T1000 (cell line): ENCODE measurements at places on chromosomes 5 and 9.

DNA sequence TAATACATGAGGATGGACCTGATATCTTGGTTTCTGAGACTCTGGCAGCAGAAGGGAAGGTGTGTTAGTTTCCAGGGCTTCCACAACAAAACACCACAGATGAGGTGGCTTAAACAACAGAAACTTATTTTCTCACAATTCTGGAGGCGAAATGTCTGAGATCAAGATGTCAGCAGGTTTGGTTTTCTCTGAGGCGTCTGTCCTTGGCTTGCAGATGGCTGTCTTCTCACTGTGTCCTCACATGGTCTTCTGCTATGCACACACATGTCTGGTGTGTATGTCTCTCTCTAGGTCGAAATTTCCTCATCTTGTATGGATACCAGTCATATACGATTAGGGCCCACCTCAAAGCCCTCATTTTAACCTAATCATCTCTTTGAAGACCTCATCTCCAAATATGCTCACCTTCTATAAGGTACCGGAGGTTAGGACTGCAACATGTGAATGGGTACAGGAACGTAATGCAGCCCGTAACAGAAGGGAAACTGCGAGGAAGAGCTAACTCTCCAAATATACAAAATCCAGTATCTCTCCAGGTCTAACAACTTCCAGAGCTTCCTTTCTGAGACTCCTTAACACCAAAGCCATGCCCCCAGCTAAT is 139.8 kb upstream of the SMARCA2 start:
- no peak for DNase-seq

GRCh38 chr5:134905246-134905996 is 490 bp downstream of the PCBD2 start:
- DNase-seq, result peak; percentile 46

DNA sequence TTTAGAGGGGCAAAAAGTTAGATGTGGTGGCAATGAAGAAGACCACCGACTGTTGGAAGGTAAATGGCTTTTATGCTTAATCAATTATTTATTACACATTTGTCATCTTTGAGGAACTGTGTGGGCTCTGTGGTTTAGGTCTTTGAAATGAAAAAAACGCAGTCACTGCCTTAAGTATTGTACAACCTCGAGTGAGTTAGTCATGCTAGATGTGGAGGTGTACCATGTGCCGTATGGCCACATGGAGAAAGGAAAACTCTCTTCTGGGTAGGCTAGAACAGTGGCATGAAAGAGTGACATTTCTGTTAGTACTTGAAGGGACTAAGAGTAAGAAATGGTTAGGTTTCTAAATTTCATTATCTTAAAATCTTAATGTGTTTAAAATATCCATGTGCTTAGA is 166.1 kb downstream of the HACD4 start:
- DNase-seq, result no peak

GRCh38 chr9:127921557-127922120 is 4.8 kb upstream of the ST6GALNAC4 start:
- peak; percentile 58 for DNase-seq

- DNase-seq, result no peak
Measured at GRCh38 chr9:137221506-137222111, 431 bp downstream of the RNF208 start.

- DNase-seq, result no peak
Measured at GRCh38 chr9:113274474-113275156, 757 bp downstream of the CDC26 start.

- no peak for DNase-seq
Measured at GRCh38 chr5:759111-759751, 25.3 kb downstream of the ZDHHC11B start.

GRCh38 chr9:107557236-107557990 is 67.8 kb upstream of the KLF4 start:
- DNase-seq, result no peak

- DNase-seq, result no peak
Measured at GRCh38 chr5:120518581-120518980, 54.5 kb downstream of the PRR16 start.

DNA sequence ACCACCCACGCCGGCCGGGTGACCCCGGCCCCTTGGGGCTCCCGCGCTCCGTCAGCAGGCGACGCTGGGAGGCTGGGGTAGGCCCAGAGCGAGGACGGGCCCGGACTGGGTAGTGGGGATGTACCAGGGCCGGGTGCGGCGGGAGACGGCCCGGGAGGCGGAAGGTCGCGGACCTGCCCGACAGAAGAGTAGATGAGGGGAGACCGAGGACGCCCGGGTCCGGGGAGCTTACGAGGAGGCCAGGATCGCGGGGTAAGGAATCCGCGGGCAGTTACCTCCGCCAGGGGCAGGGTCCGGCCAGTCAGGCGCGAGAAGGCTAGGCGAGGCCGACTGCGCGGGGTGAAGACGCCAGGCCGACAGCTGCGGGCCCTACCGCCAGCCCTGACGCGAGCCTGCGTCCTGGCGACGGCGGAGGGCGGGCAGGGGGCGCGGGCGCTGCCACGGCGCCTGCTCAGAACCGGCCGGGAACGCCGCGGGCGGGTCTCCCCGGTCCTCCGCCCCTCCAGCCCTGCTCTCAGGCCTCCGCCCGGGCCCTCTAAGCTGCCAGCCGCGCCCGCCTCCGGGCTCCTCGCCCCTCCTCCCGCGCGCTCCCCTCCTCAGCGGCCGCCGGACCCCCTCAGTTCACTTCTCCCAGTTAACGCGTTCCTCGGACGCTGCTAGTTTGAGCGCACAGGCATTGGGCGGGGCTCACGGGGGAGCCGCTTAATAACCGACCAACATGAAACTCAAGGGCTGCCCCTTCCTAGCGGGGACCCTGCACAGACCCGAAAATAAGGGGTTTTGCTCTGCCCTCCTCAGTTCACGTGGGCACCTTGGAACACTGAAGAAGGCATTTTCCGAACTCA is at the start of gene CPLANE1:
Gene CPLANE1 (minus strand): TSS at position 407 of the 845 bp plus-strand sequence. CDS start 1,678 bp downstream, outside the sequence.
- peak; percentile 76 for DNase-seq

- DNase-seq, result no peak
Measured at GRCh38 chr5:104594850-104595249, 1032.3 kb upstream of the NUDT12 start.

GRCh38 chr9:78356634-78357033 is 59.7 kb downstream of the PSAT1 start:
- DNase-seq, result no peak

- no peak for DNase-seq
Measured at GRCh38 chr9:16032799-16033198, 480.0 kb downstream of the CCDC171 start.

- DNase-seq, result no peak
Measured at GRCh38 chr5:154205441-154206117, 15.0 kb downstream of the GALNT10 start.

DNA sequence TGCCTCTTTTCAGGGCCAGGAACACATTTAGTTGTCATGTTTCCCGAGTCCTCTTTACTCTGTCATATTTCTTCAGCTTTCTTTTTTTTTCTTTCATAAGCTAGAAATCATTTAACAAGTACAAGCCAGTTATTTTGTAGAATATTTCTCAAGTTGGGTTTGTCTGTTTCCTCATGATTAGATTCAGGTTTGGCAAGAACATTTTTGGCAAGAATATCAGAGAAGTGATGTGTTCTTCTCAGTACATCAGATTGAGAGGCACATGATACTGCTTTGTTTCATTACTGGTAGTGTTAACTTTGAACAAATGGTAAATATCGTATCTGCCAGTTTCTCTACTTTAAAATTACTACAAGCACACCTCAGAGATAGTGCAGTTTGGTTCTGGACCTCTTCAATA is 45.1 kb downstream of the PCSK5 start:
- no peak for DNase-seq

GRCh38 chr5:165334201-165334600 is 1828.8 kb downstream of the MAT2B start:
- DNase-seq, result no peak

GRCh38 chr5:122844136-122844909 is 1.1 kb upstream of the SNX24 start:
- DNase-seq, result no peak

- no peak for DNase-seq
Measured at GRCh38 chr9:106800701-106801270, 62.2 kb upstream of the ZNF462 start.

DNA sequence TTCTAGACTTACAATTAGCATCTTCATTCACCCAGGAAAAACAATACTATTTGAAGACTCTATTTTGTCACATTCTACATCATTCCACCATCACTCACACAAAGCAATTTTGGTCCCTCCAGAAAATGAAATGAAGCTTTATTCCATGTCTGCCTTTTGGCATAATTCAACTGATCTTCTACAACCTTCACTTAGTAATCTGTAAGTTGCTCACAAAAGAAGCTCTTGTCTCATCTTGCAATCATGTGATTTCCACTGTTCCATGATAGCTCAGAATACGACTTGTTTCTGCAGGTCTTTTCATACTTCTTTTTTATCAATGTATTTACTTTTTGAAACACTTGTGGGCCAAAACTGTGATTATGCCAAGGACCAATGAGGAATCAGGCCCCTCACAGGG is 261.9 kb upstream of the NR4A3 start:
- no peak for DNase-seq

DNA sequence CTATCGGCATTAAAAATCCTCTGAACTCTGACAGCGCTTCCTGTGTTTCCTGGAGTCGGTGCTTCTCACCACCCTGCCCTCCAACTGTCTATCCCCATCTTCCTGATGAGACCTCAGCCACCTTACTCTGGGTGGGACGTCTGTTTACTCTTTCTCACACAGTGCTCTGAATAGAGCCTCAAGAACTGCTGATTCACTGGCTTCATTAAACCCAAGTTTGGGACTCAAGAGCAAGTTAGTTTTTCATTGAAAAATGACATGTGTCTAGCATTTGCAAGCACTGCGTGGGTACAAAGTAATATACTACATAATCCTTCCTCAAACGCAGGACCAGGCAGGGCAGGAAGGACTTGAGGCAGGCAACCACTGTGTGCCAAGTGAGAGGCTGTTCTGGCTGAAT is 49.5 kb downstream of the DAP start:
- DNase-seq, result no peak

GRCh38 chr9:107721705-107722245 is 232.2 kb upstream of the KLF4 start:
- no peak for DNase-seq

- DNase-seq, result no peak
Measured at GRCh38 chr5:137329586-137330296, 169.4 kb downstream of the SPOCK1 start.

- no peak for DNase-seq
Measured at GRCh38 chr5:28110781-28111180, 1072.4 kb upstream of the CDH9 start.

DNA sequence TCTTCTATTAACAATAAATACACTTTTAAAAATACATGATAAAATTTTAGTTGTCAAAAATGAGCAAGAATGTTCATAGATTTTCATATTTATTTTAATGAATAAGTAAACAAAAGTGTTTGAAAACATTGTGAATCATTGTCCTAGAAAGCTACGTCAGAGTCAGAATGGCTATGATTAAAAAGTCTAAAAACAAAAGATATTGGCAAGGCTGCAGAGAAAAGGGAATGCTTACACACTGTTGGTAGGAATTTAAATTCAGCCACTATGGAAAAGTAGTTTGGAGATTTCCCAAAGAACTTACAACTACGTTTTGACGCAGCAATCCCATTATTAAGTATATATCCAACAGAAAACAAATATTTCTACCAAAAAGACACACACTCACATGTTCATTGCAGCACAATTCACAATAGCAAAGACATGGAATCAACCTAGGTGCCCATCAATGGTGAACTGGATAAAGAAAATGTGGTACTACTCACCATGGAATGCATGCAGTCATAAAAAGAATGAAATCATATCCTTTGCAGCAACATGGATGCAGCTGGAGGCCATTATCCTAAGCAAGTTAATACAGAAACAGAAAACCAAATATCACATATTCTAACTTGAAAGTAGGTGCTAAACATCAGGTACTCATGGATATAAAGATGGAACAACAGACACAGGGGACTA is 49.2 kb upstream of the FBXL17 start:
- DNase-seq, result no peak

GRCh38 chr5:96067894-96068614 is 106.4 kb upstream of the ELL2 start:
- DNase-seq, result peak; percentile 30
